ENCODE measurements at places on chromosomes 4 and X. TPM values are rescaled to one million over a fixed set of nuclear protein-coding genes. Genes with fewer than 3 reads are reported as not detected.
A peak's percentile ranks its signal among the peaks of the same experiment; 100 is the strongest.

- H3K4me3 ChIP-seq: no peak overlapping the region
- H3K27me3 ChIP-seq: no peaks in the 10 kb centered on the region
- peaks cover 10% of the 10 kb centered on the region for H3K36me3 ChIP-seq
- H3K27ac ChIP-seq: peak overlapping the region; percentile 56
These were observed 8.7 kb upstream of the TADA2B start for GRCh38 chr4:7034262-7035081.

GRCh38 chr4:4784379-4784778 is 75.1 kb upstream of the MSX1 start:
- peaks cover 33% of the 10 kb centered on the region for H3K4me1 ChIP-seq
- no peaks in the 10 kb centered on the region for H3K27me3 ChIP-seq

DNA sequence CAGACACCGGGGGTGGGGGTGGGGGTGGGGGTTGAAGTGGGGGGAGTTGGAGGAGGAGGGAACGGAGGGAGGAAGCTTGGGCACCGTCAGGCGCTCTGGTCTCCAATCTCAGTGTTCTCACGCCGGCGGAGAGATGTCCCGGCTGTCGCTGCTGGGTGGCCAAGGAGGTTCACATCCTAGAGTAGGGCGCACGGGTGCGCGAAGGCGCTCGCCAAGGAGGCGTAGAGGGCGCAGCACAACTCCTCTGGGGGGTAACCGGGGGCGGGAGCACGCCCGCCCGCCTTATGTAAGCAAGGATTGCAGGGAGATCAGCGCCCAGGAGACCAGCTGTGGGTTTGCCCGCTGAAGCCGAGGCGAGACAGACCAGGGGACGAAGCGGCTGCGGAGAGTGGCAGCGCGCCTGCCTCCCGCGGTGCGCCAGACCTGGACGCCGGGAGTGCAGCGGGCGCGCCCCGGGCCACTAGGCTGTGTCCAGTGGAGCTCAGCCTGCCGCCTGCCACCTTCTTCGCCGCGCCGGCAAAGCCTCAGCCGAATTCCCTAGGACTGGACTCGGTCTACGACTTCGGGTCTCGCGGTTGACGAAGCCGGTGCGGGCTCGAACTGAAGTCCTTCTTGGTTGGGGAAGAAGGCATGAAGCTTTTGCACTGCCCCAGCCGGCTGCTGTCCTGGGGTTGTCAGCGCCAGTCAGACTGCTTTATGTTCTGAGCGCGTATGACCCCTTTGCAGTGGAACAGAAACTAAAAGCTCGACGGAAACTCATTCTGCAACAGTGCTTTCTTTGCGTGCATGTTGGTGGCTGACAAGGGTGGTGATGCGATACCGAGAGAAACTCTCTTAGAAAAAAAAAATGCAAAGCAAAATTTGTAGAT is 707 bp upstream of the UNC5C start:
- no peaks in the 10 kb centered on the region for H3K4me1 ChIP-seq
- H3K4me3 ChIP-seq: peak overlapping the region; percentile 61
- no peaks in the 10 kb centered on the region for H3K36me3 ChIP-seq
- peak; percentile 19 for DNase-seq

The UGT2B10 gene
- not detected for total RNA-seq

The C1QTNF7 gene
- not detected for total RNA-seq

GRCh38 chrX:51891821-51892551 is 1.4 kb upstream of the MAGED1 start:
- peak; percentile 82 for DNase-seq
- no peaks in the 10 kb centered on the region for H3K36me3 ChIP-seq
- H3K4me1 ChIP-seq: peaks cover 16% of the 10 kb centered on the region
- peak overlapping the region; percentile 91 for H3K27ac ChIP-seq
- no peak overlapping the region for H3K4me3 ChIP-seq

GRCh38 chr4:186537843-186538521 is 17.4 kb downstream of the MTNR1A start:
- no peaks in the 10 kb centered on the region for H3K36me3 ChIP-seq
- no peaks in the 10 kb centered on the region for H3K4me1 ChIP-seq
- no peak overlapping the region for H3K4me3 ChIP-seq
- H3K27me3 ChIP-seq: no peaks in the 10 kb centered on the region

DNA sequence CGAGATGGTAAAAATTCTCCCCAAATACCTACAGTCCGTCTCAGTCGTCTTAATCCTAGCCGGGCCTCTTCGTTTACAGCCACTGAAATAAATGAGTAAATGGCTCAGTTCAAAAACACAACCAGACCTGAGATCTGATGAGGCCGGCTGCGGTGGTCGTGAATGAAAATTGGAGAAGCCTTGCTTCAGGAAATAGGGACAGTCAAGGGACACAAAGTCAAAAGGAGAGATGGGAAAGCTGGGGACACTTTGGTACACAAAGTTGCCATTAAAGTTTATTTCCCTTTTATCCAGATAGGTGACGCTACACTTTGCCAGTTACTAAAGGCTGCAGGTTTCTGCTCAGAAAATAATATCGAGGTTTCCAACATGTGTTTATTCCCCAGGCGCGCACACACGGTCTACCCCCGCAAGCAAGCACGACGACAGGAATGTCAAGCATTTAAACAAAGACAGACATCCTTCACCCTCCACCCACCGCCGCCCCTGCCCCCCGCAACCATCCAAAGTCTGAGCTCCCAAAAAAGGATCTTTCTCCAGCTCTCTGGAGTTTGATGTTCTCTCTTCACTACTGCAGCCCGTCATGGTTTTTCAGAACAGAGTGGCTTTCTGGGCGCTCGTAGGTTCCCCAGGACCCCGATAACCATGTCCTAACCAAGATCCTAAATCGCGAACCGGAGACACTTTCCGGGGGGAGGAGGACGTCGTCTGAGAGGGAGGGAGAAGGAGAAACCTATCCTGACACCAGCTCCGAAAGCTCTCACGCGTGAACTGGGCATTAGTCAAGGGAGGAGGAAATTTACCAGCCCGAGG is 1.3 kb upstream of the PCDH7 start:
- peaks cover 3% of the 10 kb centered on the region for H3K4me1 ChIP-seq
- DNase-seq: peak; percentile 17
- no peaks in the 10 kb centered on the region for H3K36me3 ChIP-seq
- H3K27me3 ChIP-seq: peaks cover 41% of the 10 kb centered on the region
- peak overlapping the region; percentile 72 for H3K4me3 ChIP-seq
- no peak overlapping the region for H3K27ac ChIP-seq

DNA sequence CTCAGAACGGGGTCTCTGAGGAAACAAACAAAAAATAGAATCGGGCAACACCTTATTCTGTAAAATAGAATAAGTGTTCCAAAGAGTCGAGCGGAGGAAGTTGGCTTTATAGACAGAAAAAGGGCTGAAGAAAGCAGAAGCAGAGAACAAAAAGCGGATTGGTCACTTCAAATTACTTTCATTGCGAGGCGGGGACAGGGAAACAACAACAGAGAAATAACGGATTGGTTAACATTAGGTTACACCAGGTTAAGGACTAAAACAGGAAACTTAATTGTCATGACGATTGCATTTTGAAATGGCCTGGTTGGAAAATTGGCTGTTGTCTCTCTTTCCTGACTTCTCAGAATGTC is 433 bp upstream of the COQ2 start:
- no peaks in the 10 kb centered on the region for H3K36me3 ChIP-seq
- H3K27ac ChIP-seq: peak overlapping the region; percentile 97
- peaks cover 5% of the 10 kb centered on the region for H3K4me1 ChIP-seq
- peak overlapping the region; percentile 91 for H3K4me3 ChIP-seq
- H3K27me3 ChIP-seq: no peaks in the 10 kb centered on the region
- DNase-seq: peak; percentile 77

The APELA gene
- not detected for total RNA-seq

DNA sequence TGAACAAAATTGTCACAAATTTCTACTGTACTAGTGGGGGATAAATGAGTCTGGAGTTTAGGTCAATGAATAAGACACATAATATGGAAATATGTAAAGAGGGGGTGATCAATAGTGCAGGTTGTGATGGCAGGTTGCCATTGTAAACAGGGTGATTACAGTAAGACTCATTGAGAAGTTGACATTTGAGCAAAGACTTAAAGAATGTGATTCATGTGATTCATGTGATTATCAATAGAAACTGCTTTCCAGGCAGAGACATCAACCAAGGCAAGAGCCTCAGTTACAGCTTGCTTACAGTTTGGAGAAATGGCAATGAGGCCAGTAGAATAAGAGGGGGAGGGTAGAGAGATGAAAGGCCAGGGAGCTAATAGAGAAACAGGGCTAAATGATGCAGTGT is 45.8 kb upstream of the GIMD1 start:
- peaks cover 15% of the 10 kb centered on the region for H3K4me1 ChIP-seq
- H3K27ac ChIP-seq: no peak overlapping the region
- H3K27me3 ChIP-seq: no peaks in the 10 kb centered on the region
- no peaks in the 10 kb centered on the region for H3K36me3 ChIP-seq

- H3K27me3 ChIP-seq: no peaks in the 10 kb centered on the region
- H3K4me3 ChIP-seq: no peak overlapping the region
- H3K4me1 ChIP-seq: peaks cover 23% of the 10 kb centered on the region
- H3K27ac ChIP-seq: no peak overlapping the region
- DNase-seq: no peak
These were observed 41.1 kb downstream of the PPP3CA start for GRCh38 chr4:101306225-101306624.

DNA sequence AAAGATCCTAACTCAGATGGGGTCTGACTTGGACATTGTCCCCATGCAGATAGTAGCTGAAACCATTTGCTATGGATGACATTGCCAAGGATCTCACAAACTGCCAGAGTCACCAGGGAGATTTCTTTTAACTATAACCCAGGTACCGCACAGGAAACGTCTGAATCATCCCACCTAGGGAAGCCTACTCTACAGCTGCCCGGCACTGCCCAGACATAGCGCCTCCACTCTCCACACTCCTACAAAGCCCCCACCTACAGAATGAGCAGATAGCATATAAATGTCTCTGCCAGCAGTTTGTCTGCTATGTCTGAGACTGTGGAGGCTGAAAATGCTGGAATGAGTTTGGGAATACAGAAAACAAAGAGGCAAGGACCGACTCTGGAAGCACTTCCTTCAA is 32.3 kb downstream of the TRIM61 start:
- no peak for DNase-seq
- H3K27ac ChIP-seq: no peak overlapping the region
- no peaks in the 10 kb centered on the region for H3K27me3 ChIP-seq
- H3K4me1 ChIP-seq: no peaks in the 10 kb centered on the region
- no peaks in the 10 kb centered on the region for H3K36me3 ChIP-seq

DNA sequence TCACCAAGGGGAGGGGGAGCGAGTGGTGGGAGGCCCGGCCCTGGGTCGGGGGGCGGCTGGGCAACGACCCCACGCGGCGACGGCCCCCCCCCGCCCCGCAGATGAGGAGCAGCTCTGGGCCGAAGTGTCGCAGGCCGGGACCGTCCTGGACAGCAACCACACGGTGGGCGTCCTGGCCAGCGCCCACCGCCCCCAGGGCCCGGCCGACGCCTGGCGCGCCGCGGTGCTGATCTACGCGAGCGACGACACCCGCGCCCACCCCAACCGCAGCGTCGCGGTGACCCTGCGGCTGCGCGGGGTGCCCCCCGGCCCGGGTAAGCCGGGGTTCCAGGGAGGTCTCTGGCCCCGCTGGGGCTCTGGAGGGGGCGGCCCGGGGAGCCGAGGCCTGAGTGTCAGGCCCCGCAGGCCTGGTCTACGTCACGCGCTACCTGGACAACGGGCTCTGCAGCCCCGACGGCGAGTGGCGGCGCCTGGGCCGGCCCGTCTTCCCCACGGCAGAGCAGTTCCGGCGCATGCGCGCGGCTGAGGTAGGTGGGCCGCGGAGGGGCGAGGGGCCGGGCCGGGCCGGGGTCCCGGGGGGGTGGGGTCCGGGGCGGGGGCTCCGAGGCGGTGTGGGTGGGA is 8.7 kb upstream of the FGFRL1 start:
- H3K27ac ChIP-seq: no peak overlapping the region
- no peak overlapping the region for H3K4me3 ChIP-seq
- H3K27me3 ChIP-seq: peaks cover 36% of the 10 kb centered on the region
- DNase-seq: peak; percentile 23
- H3K4me1 ChIP-seq: no peaks in the 10 kb centered on the region

The FREM3 gene
- not detected for total RNA-seq

DNA sequence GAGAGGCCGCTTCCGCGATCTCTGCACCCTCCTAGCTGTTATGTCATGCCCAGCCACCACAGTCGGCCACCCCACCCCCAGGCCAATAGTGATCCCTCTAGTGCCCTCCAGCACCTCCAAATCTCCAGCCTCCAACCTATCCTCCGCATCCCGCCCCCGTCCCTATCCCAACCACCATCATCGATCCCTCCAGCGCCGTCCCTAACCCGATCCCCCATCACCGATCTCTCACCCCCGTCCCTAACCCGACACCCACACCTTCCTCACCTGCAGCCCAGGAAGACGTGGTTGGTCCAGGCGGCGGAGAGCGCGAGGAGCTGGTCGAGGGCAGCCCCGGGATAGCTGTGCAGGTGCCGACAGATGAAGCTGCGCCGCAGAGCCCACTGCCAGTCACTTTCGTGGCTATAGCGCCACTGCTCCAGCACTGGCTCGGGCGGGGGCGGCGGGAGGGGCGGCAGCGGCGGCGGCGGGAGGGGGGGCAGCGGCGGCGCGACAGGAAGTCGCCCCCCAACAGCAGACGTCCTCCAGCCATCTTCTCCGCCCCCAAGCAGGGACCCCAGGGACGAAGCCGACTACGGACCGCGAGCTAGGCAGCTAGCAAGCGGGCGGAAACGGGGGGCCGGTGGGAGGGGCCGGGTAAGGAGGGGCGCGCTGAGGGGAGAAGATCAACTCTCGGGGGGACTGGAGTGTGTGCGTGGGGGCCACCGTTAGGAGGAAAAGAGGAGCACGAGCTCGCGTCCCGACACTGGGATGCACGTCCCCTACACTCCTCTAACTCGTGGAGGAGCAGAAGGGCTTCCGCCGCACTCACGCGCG is 552 bp downstream of the NKRF start:
- H3K4me1 ChIP-seq: 0 out of 2 replicates have a peak, but pooled peaks cover 6% of the 10 kb centered on the region
- H3K27ac ChIP-seq: peak overlapping the region; percentile 96
- H3K27me3 ChIP-seq: no peaks in the 10 kb centered on the region
- DNase-seq: peak; percentile 46
- no peaks in the 10 kb centered on the region for H3K36me3 ChIP-seq

The VSIG4 gene
- not detected for total RNA-seq

DNA sequence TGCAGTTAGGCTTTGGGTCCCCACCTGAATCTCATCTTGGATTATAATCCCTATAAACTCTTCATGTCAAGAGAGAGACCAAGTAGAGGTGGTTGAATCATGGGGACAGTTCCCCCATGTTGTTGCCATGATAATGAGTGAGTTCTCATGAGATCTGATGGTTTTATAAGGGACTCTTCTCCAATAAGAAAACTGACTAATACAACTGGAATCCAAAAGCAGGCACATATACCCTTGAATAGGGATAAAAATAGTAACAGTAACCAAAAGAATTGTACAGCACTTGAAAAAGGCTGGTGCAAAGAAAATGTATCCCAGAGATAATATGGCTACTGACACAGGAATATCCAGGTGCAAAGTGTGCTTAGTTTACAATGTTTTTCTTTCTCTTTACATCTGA is 351.5 kb upstream of the MAD2L1 start:
- H3K4me1 ChIP-seq: no peaks in the 10 kb centered on the region
- no peak for DNase-seq
- no peak overlapping the region for H3K27ac ChIP-seq
- no peaks in the 10 kb centered on the region for H3K36me3 ChIP-seq

The KLF8 gene
- 1.7 TPM for total RNA-seq

Data from GM23248 (cell line).